ENCODE measurements at places on chromosomes 4 and X. TPM values are rescaled to one million over a fixed set of nuclear protein-coding genes. Genes with fewer than 3 reads are reported as not detected.

DNA sequence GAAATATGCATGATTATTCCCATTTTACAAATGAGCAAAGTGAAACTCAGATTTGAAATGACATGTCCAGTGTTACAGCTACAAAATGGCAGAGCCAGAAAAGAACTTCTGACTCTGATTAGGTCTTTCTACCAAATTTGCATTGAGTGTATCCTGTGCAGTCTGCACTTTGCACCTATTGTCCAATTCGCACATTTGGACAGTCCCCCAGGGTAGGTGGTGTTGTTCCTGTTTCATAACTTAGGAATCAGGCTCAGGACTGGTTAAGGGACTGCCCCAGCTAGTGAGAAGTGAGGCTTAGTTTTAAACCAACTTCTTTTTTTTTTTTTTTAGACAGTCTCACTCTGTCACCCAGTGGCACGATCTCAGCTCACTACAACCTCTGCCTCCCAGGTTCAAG is 137.9 kb upstream of the NALF2 start:
- no peaks in the 10 kb centered on the region for H3K4me1 ChIP-seq
- H3K27ac ChIP-seq = no peak overlapping the region
- no peaks in the 10 kb centered on the region for H3K36me3 ChIP-seq
- H3K27me3 ChIP-seq = no peaks in the 10 kb centered on the region
- no peak for DNase-seq

DNA sequence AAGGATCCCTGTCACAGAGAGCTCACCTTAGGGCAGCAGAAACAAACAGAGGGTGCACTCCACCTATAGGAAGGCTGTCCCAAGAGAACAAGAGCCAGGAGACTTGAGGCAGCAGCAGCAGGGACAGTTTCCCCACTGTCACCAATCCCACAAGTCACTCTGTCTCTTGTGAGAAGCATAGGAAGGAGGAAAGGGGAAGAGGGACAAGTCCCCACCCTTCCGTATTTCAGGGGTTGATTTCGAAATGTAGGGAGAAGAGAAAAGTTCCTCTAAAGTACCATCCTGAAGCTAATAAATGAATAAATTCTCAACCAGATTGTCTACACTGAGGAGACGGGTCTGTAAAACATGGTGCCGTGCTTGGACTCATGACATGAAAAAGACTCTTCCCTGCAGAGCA is 9.5 kb upstream of the TLR8 start:
- H3K4me3 ChIP-seq = no peak overlapping the region
- H3K36me3 ChIP-seq = no peaks in the 10 kb centered on the region
- no peaks in the 10 kb centered on the region for H3K27me3 ChIP-seq

GRCh38 chr4:17368408-17368807 is 143.5 kb downstream of the QDPR start:
- DNase-seq = no peak
- no peak overlapping the region for H3K27ac ChIP-seq
- no peaks in the 10 kb centered on the region for H3K27me3 ChIP-seq
- no peaks in the 10 kb centered on the region for H3K36me3 ChIP-seq

DNA sequence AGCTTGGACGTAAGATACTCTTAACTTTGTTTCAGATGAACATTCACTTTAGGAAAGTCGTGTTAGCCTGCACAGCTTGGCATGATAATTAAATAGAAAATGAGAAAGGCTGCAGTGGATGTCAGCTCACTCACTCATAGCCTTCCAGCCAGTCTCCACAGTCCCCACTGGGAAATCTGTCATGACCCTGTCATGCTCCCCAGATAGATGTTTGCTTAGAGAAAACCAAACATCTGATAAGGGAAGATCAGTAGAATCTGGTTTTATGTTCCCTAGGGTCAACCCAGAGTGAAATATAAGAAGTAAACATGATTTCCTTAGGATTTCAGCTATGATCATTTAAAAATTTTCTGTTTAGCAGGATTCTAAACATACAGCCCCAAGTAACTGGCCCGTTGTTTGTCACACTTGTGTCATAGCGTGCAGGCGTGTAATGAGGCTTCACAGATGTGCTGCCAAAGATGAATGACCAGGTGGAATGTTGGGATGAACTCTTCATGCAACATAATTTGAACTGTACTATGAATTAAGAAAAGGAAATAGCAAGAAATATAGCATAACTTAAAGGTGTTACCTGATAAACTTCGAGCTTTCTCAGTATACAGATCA is 180.1 kb downstream of the BANK1 start:
- no peaks in the 10 kb centered on the region for H3K4me1 ChIP-seq
- no peak for DNase-seq
- H3K4me3 ChIP-seq = no peak overlapping the region
- no peaks in the 10 kb centered on the region for H3K27me3 ChIP-seq
- no peak overlapping the region for H3K27ac ChIP-seq
- no peaks in the 10 kb centered on the region for H3K36me3 ChIP-seq

GRCh38 chr4:121200795-121201472 is 36.8 kb upstream of the TNIP3 start:
- DNase-seq = no peak
- H3K27me3 ChIP-seq = no peaks in the 10 kb centered on the region
- no peak overlapping the region for H3K4me3 ChIP-seq
- H3K36me3 ChIP-seq = no peaks in the 10 kb centered on the region
- peak overlapping the region; percentile 30 for H3K27ac ChIP-seq

DNA sequence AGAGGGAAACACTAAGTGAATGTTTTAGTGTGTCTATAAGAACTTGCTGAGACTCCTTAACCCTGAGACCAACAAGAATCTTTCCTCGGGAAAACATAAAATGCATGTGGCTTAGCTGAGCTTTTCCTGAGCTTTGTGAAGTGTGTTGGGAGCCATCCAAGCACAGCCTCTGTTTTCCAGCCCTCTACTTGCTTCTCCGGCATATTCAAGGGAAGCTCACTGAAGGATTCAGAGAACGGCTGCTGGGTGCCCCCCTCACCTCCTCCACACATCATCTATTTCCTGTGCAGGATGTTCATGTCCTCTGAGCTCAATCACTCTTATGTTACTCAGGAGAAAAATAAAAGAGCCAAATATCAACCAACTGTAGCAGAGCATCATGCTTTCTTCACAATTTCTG is 492.1 kb downstream of the IL15 start:
- H3K27me3 ChIP-seq = no peaks in the 10 kb centered on the region
- H3K4me1 ChIP-seq = no peaks in the 10 kb centered on the region
- H3K36me3 ChIP-seq = no peaks in the 10 kb centered on the region
- H3K27ac ChIP-seq = no peak overlapping the region
- no peak overlapping the region for H3K4me3 ChIP-seq
- DNase-seq = peak; percentile 44

- peak overlapping the region; percentile 91 for H3K27ac ChIP-seq
- peaks cover 7% of the 10 kb centered on the region for H3K4me1 ChIP-seq
- H3K4me3 ChIP-seq = peak overlapping the region; percentile 96
- no peaks in the 10 kb centered on the region for H3K36me3 ChIP-seq
- peak; percentile 39 for DNase-seq
Measured at GRCh38 chrX:7146703-7147412, 654 bp upstream of the STS start.

- H3K4me3 ChIP-seq = no peak overlapping the region
- no peaks in the 10 kb centered on the region for H3K36me3 ChIP-seq
- H3K27ac ChIP-seq = no peak overlapping the region
- peak; percentile 1 for DNase-seq
- no peaks in the 10 kb centered on the region for H3K27me3 ChIP-seq
Measured at GRCh38 chrX:13966793-13967125, 62.9 kb downstream of the GEMIN8 start.

GRCh38 chr4:15396157-15396800 is 31.6 kb upstream of the C1QTNF7 start:
- H3K27ac ChIP-seq = no peak overlapping the region
- H3K27me3 ChIP-seq = no peaks in the 10 kb centered on the region
- DNase-seq = no peak
- no peaks in the 10 kb centered on the region for H3K36me3 ChIP-seq

Gene NR0B1
- total RNA-seq = not detected

Gene SPIN2A
- total RNA-seq = 0.64 TPM
